ENCODE measurements at places on chromosomes 16 and 17.

GRCh38 chr17:47285003-47285402 is 31.4 kb downstream of the ITGB3 start:
- H3K27ac ChIP-seq, result no peak overlapping the region
- no peaks in the 10 kb centered on the region for H3K27me3 ChIP-seq
- no peak overlapping the region for H3K4me3 ChIP-seq

DNA sequence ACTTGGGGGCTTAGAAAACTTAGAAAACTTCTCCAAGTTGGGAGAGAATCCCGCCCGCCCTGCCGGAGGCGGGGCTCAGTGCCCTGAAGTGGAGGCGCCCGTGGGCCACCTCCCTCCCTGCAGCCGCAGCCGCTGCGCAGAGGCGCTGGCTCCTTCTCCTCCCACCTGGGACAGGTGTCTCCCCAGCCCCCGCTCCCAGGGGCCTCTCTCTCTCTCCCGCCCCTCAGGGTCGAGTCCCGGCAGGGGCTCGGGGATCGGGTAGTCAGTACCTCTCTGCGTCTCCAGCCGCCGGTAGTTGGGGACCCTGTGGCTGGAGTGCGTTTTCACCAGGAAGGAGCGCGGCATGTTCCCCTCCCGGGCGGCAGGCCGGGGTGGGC is 257 bp downstream of the SNAI3 start:
- H3K27me3 ChIP-seq, result no peaks in the 10 kb centered on the region
- H3K4me3 ChIP-seq, result peak overlapping the region; percentile 94
- peak overlapping the region; percentile 54 for H3K27ac ChIP-seq
- peaks cover 17% of the 10 kb centered on the region for H3K4me1 ChIP-seq
- H3K36me3 ChIP-seq, result peaks cover 1% of the 10 kb centered on the region

- H3K27ac ChIP-seq, result no peak overlapping the region
- peaks cover 8% of the 10 kb centered on the region for H3K27me3 ChIP-seq
- DNase-seq, result peak; percentile 86
- no peak overlapping the region for H3K4me3 ChIP-seq
- H3K36me3 ChIP-seq, result no peaks in the 10 kb centered on the region
Measured at GRCh38 chr17:47889734-47890529, 6.1 kb upstream of the SP2 start.

DNA sequence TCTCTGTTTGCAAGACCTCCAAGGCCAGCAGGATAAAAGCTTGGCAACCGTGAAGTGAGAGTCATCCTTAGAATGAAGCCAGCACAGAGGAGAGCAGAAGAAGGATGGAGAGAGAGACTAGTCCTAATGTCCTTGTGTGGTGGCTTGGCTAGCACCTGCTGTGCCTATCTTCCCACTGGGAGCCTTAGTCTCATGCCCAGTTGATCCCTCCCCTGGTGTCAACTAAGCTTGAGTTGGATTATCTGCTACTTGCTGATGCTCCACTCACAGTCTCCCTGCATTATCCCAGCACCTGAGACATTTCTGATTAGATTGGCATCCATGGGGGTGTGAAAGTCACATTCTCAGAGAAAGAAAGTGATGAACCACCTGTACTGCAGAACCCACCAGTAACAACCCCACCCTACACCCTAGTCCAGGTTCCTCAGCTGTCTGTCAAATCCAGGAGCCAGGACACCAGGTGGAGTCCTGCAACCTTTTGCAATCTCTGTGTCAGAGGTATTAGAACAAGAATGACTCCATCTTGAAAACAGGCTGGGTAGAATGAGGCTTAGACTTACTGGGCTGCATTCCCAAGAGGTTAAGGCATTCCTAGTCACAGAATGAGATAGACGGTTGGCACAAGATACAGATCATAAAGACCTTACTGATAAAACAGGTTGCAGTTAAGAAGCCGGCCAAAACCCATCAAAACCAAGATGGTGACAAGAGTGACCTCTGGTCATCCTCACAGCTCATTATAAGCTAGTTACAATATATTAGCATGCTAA is 460.2 kb upstream of the C16orf82 start:
- no peak for DNase-seq
- H3K4me1 ChIP-seq, result no peaks in the 10 kb centered on the region
- no peaks in the 10 kb centered on the region for H3K27me3 ChIP-seq
- H3K36me3 ChIP-seq, result no peaks in the 10 kb centered on the region

DNA sequence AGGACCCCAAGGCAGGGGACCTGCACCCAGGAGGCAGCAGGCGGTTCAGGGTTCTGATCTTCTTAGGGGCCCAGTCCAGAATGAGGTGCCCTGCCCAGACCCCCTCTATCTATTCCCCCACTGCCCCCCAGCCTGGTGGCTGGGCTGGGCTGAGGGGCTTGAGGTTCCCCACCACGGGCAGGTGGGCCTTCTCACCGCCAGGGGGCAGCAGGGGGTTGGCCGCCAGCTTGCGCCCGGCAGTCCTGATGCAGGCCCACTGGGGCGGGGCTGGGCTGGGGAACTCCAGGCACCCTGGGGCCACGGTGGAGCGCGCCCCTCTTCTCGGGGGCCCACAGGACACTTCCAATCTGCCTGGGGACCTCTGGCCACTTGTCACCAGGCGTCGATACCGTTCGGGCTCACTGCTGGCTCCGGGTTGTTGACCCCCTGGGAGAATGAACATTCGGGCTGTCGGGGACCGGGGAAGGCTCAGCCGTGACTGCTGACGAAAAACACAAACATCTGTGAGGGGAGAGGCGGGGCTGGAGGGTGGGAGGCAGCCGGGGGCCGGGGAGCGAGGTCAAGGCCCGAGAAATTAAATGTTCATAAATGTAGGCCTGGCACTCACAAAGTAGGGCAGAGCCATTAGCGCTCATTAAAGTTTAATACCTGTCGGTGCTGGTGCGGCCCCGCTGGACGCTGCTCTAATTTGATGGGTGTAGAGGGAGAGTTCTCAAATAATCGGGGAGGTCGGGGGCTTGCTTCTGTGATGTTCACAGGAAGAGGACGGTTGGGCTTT is 219.3 kb upstream of the GSE1 start:
- H3K27ac ChIP-seq, result no peak overlapping the region
- peaks cover 5% of the 10 kb centered on the region for H3K27me3 ChIP-seq
- no peaks in the 10 kb centered on the region for H3K36me3 ChIP-seq
- H3K4me3 ChIP-seq, result no peak overlapping the region

GRCh38 chr16:53757971-53758609 is 54.1 kb downstream of the FTO start:
- no peaks in the 10 kb centered on the region for H3K27me3 ChIP-seq
- no peaks in the 10 kb centered on the region for H3K36me3 ChIP-seq
- DNase-seq, result no peak
- no peaks in the 10 kb centered on the region for H3K4me1 ChIP-seq
- no peak overlapping the region for H3K27ac ChIP-seq

GRCh38 chr16:58121132-58121531 is 8.0 kb downstream of the CFAP20 start:
- no peak overlapping the region for H3K27ac ChIP-seq
- H3K4me3 ChIP-seq, result no peak overlapping the region
- H3K4me1 ChIP-seq, result peaks cover 24% of the 10 kb centered on the region
- no peaks in the 10 kb centered on the region for H3K27me3 ChIP-seq

DNA sequence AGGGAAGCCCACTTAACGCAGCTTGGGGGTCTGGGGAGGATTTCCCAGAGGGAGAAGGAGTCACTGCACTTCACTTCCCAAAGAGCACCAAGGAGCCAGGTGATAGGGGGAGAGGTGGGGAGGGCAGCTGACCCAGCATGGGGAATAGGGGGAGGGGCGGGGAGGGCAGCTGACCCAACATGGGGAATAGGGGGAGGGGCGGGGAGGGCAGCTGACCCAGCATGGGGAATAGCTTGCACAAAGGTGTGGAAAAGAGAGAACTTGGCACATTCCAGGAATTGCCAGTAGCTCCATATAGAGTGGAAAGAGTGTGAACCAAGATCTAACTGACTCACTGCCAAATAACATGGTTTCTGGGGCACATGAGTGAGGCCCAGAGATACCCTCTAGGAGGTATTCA is 110.3 kb downstream of the CCT6B start:
- no peak overlapping the region for H3K4me3 ChIP-seq
- H3K36me3 ChIP-seq, result no peaks in the 10 kb centered on the region
- no peak overlapping the region for H3K27ac ChIP-seq
- H3K27me3 ChIP-seq, result peaks cover 13% of the 10 kb centered on the region

DNA sequence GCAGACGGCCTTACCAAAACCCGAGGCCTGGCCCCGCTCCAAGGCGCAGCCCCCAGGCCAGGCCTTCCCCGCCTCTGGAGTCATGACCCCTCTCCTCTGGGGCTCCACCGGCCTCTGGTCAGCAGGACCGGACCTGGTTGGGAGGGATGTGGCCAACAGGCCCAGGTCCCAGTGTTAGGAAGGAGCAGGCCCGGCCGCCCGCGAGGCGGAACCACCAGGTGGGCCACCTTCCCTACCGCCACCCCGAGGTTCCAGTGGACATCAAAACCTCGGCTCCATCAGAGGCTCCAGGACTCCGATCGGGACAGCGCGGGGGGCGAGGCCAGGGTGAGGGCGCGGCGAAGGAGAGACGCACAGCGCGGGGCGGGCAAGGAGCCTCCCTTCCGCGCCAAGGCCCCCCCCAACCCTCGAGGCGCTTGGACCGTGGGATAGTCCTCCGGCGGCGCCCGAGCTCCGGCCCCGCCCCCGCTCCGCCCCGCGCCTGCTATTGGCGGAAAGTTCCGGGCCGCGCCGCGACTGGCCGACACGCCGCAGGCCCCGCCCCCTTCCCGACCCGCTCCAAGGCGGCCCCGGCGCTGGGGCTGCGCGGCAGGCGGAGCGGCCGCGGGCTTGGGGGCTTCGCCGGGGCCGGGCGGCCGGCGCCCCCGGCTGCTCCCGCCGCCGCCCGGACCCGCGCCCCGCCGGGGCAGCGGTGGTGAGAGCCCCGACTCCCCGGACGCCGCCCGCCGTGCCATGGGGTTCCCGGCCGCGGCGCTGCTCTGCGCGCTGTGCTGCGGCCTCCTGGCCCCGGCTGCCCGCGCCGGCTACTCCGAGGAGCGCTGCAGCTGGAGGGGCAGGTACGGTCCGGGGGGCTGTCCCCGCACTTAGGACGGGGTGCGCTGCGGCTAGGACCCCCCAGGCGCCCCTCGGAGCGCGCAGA is at the start of gene METRN:
Gene METRN, plus strand, starts transcription at position 561 of the 919 bp plus-strand sequence. Its CDS starts 172 bp downstream, at position 733.
- H3K4me1 ChIP-seq, result peaks cover 43% of the 10 kb centered on the region
- H3K27me3 ChIP-seq, result no peaks in the 10 kb centered on the region
- no peak within 1 kb of the TSS for H3K27ac ChIP-seq

GRCh38 chr17:15092762-15093161 is 172.4 kb downstream of the PMP22 start:
- DNase-seq, result no peak
- H3K27me3 ChIP-seq, result no peaks in the 10 kb centered on the region
- no peak overlapping the region for H3K27ac ChIP-seq
- no peaks in the 10 kb centered on the region for H3K36me3 ChIP-seq

GRCh38 chr17:69607162-69607834 is 192.8 kb downstream of the MAP2K6 start:
- no peaks in the 10 kb centered on the region for H3K4me1 ChIP-seq
- H3K27ac ChIP-seq, result no peak overlapping the region
- H3K36me3 ChIP-seq, result no peaks in the 10 kb centered on the region
- no peaks in the 10 kb centered on the region for H3K27me3 ChIP-seq
- H3K4me3 ChIP-seq, result no peak overlapping the region

DNA sequence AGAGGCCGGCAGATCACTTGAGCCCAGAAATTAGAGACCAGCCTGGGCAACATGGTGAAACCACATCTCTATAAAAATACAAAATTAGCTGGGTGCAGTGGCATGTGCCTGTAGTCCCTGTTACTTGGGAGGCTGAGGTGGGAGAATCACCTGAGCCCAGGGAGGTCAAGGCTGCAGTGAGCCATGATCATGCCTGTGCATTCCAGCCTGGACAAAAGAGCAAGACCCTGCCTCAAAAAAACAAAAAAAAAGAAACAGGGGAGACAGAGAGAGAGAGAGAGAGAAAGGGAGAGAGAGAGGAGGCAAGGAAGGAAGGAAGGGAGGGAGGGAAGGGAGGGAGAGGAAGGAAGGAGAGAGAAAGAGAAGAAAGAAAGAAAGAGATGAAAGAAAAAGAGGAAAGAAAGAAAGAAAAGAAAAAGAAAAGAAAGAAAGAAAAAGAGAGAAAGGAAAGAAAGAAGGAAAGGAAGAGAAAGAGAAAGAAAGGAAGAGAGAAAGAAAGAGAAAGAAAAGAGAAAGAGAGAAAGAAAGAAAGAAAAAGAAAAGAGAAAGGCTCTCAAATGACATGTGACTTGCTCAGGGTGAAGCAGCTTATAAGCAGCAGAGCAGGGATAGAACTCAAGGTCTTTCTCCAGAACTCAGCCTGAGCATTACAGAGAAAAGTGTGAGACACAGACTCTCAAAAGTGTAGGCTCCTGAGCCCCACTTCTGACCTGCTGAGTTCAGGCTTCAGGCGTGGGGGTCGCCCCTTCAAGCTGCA is 15.5 kb downstream of the CX3CL1 start:
- no peaks in the 10 kb centered on the region for H3K27me3 ChIP-seq
- H3K36me3 ChIP-seq, result no peaks in the 10 kb centered on the region
- H3K4me3 ChIP-seq, result no peak overlapping the region
- DNase-seq, result no peak
- H3K4me1 ChIP-seq, result no peaks in the 10 kb centered on the region

GRCh38 chr17:55692276-55692675 is 30.4 kb downstream of the TMEM100 start:
- peaks cover under 1% of the 10 kb centered on the region for H3K27me3 ChIP-seq
- H3K36me3 ChIP-seq, result no peaks in the 10 kb centered on the region
- no peaks in the 10 kb centered on the region for H3K4me1 ChIP-seq
- DNase-seq, result no peak

All from T-cell (primary cell).